Activated T-cell treated with anti-CD3 and anti-CD28 coated beads, Interleukin-2, amount 50 U/mL, for 48 hours (primary cell): ENCODE measurements at places on chromosomes 5 and 9.

DNA sequence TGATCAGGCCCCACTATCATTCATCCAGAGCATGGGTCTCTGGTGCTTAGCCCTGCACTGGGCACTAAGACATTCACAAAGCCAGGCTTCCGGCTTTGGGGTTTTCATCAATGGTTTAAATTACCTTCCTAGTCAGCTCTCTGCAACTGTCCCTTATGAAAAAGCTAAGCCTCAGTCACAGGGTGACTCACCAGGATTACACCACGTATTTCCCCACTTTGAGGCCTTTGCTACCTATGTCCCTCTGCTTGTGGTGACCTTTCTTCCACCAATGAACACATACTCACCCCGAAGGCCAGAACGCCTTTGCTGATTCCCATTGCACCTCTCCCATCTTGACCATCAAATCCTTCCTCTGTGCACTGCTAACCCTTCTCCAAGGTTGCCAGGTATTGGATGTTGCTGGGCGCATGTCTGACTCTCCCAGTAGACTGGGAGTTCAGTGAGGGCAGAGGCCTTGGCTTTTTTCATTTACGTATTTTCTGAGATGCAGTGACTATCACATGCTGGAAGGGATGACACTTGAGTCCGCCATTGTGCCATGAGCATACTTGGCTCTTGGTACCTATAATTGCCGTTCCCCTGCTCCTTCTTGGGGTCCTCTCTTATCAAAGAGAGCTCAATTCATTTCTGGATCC is 58.7 kb upstream of the TNFSF8 start:
- peak; percentile 75 for DNase-seq

GRCh38 chr9:127943731-127944144 is 6.1 kb upstream of the DPM2 start:
- DNase-seq: peak; percentile 91

- no peak for DNase-seq
These were observed 53.9 kb downstream of the TRIO start for GRCh38 chr5:14197056-14197455.

DNA sequence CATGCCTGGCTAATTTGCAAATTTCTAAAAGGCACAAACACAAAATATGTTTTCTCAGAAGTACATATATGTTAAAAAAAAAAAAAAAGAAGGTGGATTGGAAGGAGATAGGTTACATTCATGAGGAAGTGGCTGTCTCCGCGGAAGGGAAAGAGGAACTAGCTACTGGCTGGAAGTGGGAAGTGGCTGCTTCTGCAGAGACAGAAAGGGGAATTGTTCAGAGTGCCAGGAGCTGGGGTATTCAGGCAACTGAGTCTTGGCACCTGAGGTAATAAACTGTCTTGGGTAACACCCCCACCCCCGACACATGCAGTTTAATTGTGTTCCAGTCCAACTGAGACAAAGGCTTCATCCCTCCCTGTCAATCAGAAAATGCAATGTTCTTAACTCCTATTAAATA is 45.6 kb downstream of the S1PR3 start:
- DNase-seq: no peak

- DNase-seq: no peak
These were observed 412.1 kb downstream of the KDM4C start for GRCh38 chr9:7169717-7170389.

GRCh38 chr9:35355939-35356338 is 134.0 kb upstream of the RUSC2 start:
- DNase-seq: no peak

DNA sequence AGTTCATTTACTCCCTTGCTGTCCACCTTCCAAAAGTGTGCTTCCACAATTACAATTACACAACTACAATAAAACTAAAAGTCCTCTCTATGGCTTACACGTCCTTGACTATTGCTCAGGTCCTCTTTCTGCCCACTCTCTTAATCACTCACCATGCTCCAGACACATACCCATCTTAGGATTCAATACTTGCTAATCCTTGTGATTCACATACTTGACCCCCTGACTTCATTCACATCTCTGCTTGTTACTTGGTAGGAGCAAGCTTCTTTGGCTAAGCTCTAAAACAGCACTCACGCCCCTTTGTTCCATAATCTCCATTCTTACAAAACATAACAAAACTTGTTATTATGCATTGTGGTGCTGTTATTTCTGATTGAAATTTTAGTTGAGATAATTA is 215.8 kb downstream of the EDIL3 start:
- DNase-seq: no peak
